ENCODE measurements at places on chromosomes 5 and 9.

GRCh38 chr9:28410411-28410810 is 837.1 kb upstream of the C9orf72 start:
- DNase-seq, result no peak

DNA sequence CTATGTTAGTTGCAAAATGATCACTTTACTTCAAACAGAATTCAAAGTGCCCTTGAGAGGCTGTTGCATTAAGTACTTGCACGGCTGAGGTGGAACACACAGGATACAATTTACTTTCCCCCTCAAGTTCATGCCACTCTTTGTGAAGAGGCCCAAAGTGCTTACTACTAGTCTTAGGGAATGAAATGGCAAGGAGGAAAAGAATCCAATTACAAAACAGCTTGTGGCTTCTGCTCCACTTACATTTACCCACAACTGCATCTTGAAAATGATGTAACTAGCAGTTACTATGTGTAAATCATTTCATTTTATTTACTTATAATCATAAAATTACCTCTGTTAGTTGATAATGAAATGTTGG is 14.6 kb downstream of the FOXD1 start:
- no peak for DNase-seq

DNA sequence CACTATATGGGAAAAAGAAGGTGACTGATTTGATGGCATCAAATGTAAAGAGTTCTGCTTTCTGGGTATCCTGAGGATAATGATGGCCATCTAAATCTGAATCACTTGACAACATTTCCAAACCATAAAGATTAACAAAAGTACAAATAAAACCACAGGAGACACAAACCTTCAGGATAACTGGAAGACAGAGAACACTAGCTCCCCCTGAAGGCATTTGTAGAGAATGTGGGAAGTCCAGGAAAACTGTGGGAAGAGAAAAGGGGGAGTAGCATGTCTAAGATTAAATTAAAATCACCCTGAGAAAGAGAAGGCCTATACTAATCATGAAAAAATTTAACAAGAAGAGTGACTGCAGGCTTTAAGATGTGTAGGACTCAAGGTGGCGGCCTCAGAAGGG is 116.2 kb downstream of the PRELID2 start:
- peak; percentile 7 for DNase-seq

- DNase-seq, result peak; percentile 34
These were observed 91.4 kb upstream of the RANBP6 start for GRCh38 chr9:6106711-6107339.

DNA sequence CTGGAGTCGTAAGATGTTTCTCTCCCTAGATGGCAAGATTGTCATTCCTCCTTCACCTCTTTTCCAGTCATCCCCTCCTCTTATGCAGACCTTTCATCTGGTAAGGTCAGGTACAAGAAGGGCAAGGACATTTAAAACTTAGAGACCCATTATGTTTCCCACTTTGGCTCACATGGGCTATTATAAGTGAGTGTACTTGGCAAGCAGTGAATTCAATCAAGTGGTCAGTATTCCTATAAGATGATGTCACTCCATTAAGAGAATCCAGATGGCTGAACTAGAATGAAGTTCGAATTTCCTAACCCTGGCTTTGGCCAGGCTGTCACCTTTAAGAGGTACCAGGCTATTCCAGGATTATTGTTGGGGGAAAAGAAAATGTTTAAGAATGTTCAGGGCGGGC is 32.2 kb downstream of the ZNF131 start:
- DNase-seq, result no peak

DNA sequence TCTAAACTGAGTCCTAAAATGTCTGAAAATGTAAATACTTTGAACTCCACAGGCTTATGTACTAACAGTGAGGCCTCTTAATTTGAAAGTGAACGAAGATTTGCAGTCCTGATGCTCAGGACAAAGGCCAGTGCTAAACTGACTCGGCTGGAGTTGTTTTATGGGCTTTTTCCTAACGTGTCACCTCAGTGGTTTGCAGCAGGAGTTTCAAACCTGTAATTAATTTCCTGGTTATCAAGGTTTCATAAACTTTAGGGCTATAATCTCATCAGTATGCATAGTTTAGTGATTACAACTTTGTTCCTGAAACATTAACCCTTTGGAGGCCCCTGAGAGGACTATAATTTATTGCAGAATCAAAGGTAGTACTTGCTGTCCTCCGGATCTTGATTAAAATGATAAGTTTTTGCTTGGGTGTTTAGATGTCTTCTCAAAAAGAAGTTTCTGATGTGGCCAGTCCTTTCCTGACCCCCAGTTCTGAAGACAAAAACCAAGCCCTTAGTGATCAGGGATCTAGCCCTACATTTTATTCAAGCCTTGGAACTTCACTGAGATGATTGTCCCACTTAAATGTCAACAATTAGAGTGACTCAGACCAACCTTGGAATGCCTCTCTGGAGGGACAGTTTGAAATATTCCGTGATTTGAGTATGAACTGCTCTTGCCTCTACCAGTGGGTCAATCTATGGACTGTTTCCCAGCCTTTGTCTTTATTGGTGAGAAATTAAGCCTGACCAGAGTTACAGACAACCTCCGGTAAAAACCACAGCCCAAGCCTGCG is 11.1 kb upstream of the S100Z start:
- no peak for DNase-seq

DNA sequence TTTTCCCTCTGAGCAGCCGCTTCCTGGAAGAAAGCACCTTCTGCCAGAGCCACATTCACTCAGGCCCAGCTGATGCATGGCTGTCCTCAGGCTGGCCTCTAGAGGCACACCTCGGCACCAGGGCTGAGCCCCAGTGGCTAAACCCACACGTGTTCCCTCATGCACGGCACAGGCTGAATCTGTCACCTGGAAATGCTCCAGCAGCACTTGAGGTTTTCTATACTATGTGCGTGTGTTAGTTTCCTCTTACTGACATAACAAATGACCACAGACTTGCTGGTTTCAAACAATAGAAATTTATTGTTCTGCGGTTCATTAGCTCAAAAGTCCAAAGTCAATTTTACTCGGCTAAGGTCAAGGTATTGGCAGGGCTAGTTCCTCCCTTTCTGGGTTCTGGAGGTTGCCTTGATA is 141.4 kb downstream of the LRRC70 start:
- DNase-seq, result no peak

All from COLO829 (cell line).